Activated T-helper 9 cell treated with anti-CD3 and anti-CD28 coated beads, Interleukin-2, amount 50 U/mL, for 16 hours (primary cell): ENCODE measurements at places on chromosomes 4 and X.

GRCh38 chrX:30881390-30881789, 7.7 kb downstream of the TAB3 start:
- no peak for DNase-seq

- no peak for DNase-seq
Measured at GRCh38 chr4:160835789-160836188, 1328.0 kb downstream of the FSTL5 start.

DNA sequence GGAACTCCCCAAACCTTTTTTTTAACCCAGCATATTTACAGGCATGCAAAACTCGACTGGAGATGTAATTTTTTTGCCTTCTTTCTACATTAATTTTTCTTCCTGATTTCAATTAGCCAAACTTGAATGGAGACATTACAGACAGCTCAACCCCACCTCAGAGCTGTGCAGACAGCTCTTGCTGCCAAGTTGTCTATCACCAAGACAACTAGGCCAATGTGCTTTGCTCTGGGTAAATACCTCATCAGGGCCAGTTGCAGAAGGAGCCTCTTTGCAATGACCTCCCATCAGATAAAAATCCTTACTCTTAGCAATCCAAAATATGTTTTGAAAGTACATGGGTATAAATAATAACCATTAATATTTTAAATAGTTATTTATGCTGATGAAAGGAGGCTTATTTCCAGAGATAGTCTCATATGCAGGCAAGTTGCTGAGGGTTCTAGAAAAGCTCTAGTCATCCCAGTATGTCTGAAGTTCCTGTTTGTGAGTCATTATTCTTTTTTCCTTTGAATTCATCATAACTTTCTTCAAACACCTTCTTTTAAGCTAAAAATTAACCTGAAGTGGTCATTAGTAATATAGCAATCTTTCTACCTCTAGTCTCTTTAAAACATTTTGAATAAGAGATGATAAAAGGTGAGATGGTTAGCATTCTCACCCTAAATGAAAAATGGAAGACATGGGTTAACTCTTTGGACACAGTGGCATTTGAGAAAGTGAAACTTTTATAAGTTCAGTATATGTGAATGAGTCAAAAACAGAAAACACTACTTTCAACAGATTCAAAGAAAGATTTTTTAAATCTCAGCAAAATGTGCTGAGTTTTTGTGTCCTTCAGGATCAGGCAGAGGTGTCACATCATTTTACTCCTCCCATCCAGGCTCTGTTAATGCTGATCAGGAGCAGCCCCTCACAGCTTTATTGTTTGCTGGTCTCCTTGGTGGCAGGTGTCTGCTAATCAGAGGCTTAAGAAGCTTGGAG, 475.5 kb upstream of the FGF16 start:
- no peak for DNase-seq

DNA sequence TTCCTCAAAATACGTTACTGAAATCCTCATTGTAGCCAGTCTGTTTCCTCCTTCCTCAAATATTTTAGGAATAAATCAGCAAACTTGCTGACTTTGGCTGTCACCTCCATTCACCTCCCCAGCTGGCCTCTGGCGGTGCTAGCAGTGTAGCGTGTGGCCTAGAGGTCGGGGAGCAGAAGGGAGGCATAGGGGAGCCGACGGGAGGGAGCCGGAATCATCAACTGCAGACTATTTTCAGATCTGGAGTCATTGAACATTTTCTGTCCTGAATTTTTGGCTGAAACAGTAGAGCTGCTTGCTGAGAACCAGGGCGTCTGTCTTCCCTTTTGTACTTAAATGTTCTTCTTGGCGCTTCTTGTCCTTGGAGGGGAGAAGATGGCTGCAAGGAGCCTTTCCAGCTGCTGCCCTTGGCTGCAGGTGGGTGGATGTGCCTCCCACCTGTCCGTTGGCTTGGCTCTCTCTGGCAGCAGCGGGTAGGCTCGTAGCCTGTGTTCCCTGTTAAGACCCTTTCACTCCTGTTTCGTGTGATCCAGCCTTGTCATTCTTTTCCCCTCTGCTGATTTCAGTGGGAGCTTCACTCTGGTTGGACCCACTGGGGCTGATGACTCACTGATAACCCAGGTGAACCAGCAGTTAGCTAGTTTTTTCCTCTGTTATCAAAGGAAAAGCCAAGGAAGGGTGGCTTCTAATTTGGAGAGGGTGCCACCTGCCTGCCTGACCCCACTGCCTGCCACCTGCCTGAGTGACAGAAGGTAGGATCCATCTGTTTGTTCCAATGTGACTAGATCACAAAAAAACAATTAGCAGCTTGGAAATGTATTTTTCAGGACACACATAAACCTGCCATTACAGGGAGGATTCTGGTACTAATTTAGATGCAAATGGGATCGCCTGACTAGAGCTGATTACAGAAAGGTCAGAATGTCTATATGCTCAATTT, 135.9 kb downstream of the GATB start:
- DNase-seq = no peak

DNA sequence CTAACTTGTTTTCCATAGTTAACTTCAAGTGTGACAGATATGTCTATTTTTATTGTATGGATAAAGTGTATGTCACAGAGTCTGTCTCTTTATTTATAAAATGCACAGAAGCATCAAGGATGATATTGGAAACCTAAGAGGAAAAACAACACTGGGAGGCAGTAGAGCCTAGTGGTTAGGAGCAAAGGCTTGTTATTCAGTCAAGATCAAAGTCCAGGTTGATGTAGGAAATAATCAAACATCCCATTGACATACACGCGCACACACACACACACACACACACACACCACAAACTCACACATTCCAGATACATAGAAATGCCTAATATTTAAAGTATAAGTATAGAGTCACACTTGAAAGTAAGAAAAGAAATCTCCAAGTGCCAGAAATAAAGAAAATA, 206.8 kb downstream of the CHRDL1 start:
- no peak for DNase-seq

- no peak for DNase-seq
Measured at GRCh38 chrX:71453056-71453455, 79.8 kb upstream of the OGT start.
